ENCODE measurements at places on chromosomes 4 and X.

DNA sequence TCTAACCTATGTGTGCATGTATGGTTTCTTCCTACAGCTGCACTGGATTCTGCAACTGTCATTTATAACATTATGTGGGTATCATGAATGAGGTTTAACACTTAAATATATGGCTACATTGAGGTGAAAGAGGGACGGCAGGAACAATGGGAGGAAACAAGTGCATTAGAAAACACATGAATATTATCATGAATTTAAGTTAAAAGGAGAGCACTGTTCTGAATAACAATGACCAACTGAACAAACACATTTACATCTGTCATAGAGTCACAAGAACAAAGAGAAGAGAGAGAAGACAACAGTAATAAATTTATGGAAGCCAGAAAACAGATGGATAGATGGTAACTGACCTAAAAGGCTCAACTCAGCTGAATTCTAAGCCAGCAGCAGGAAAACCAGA lies 527.1 kb upstream of the DIPK2B start:
- no peak for DNase-seq

DNA sequence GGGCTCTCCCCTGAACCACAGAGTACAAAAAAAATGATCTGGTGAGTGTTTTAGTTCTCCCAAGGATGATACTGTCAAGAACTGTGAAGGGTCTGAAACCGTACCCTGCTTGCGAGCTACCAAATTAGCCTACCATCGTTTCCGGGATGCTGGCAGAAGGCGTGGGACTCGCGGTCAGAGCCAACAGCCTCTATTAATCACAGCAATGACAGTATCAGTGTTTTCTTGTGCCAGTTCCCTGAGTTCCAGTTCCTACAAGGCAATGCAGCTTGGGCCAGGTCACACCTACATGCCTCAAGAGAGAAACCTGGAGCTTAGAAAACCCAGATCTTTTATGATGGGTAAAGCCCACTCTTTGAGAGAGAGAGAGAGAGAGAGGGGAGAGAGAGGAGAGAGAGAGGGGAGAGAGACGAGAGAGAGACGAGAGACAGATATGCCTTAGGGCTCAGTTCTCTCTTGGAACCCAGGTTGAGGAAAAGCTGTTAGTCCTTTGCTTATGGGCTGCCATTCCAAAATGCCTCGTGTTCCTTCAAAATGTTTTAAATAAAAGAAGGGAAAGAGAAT lies 327.8 kb downstream of the ARHGAP10 start:
- no peak for DNase-seq

GRCh38 chr4:12902735-12903134 lies 581.4 kb downstream of the RAB28 start:
- DNase-seq = no peak

- no peak for DNase-seq
These were observed 809.0 kb downstream of the FAT4 start for GRCh38 chr4:126123611-126124325.

GRCh38 chr4:112938461-112939058 lies 110.9 kb upstream of the ANK2 start:
- DNase-seq = no peak

GRCh38 chr4:96952610-96953009 lies 1112.7 kb downstream of the PDHA2 start:
- DNase-seq = no peak

DNA sequence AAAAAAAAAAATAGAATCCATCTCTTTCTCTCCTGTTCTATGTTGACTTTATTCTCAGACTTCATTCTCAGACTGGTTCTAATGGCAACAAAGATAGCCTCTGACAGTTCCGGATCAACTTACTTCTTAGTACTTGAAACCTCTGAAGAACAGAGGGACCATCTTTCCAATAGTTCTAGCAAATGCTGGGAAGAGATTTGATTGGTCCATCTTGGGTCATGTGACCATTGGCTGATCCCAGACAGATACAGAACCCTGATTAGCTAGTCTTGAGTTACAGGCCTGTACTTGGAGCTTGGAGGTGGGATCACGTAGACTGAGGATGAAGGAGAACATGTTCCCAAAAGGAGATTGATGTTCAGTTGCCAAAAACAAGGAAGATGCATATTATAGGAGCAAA lies 66.9 kb upstream of the STIM2 start:
- DNase-seq = no peak

GRCh38 chrX:18721683-18722499 lies 14.4 kb downstream of the PPEF1 start:
- no peak for DNase-seq

DNA sequence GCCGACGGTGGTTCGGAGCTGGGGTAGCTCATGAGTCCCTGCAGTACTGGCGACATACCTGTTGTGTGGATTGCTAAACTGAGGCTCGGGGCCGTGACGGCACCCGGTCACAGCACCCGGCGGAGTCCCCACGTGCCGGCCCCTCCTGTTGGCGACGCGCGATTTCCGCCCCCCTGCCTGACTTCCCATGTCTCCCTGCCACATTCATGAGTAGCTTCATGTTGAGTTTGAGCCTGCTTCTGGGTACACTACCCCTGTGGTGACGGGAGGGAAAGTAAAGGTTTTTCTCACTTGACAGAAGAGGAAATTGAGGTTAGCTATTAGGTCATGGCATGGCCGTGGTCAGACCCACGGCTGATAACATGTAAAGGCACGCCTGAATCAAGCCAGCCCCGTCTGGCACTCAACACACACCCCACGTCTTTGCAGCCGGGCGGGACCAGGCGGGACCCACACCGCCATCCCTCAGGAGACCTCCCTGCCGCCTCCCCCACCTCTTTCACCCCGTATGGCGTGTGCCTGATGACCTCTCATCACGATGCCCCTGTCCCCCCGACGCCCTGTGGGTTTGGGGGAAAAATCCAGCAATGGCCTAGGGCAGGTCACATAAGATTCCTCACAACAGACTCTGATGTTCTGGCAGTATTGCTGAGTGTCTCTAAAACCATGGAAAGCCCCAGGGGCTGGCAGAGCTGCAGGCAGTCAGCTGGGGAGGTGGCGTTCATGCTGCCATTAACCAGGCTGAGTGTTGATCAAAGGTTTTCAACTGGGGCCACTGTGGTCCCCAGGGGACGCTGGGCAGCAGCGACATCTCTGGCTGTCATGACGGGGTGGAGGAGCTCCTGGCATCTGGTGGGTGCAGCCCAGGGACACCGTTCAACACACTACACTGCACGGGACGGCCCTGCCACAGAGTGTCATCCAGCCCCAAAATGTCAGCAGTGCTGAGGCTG lies 29.2 kb downstream of the P2RY8 start:
- DNase-seq = no peak

GRCh38 chr4:124708517-124709300 lies 3.8 kb downstream of the ANKRD50 start:
- DNase-seq = no peak

DNA sequence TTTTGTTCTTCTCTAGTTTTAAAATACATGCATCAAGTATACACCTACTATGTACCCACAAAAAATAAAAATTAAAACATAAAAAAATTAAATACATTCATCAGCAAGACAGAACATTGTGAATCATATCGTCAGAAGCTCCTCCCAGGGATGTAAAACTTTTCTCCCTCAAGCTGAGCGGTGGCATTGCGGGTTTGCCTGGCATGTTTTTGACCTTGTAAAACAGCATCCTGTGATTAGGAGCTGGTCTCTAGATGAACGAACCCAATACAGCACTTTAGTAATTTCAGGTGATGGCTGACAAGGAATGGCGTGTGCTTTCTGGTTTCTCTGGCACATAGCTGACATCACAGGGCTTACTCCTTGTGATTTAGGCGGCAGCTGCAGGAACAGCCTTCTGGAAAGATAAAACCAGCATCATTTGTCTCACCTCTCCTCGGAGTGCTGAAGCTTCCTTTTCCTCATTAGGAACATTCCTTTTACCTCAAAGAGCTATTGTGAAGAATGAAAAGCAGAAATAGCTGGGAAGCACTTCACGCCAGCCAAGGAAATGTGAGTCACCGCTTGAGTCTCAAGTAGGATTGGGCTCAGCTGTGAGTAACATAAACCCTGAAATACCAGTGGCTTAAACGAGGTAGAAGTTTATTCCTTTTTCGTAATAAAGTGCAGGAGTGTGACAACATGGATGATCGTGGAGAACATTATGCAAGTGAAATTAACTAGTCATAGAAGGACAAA lies 44.3 kb downstream of the NYX start:
- DNase-seq = no peak

DNA sequence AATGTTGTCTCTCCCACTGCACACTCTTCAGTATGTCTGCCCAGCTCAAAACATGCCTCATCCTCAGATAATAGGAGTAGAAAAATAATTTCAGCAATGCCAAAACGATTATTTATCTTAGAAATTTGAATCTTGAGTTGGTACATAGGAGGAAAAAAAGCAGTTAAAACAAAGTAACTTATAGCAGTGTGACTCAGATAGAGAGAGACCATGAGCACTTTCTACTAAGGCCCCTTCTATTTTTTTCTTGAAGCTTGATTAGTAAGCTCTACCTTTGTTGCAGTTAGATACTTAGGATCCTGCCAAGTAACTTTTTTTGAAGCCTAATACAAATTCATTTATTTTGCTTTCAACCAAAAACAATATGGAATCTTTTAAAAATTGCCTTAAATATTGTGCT lies 212.3 kb downstream of the MAD2L1 start:
- no peak for DNase-seq

GRCh38 chrX:136847874-136848273 lies 32.7 kb downstream of the RBMX start:
- DNase-seq = no peak

GRCh38 chr4:74258963-74259362 lies 49.3 kb upstream of the EPGN start:
- DNase-seq = no peak

DNA sequence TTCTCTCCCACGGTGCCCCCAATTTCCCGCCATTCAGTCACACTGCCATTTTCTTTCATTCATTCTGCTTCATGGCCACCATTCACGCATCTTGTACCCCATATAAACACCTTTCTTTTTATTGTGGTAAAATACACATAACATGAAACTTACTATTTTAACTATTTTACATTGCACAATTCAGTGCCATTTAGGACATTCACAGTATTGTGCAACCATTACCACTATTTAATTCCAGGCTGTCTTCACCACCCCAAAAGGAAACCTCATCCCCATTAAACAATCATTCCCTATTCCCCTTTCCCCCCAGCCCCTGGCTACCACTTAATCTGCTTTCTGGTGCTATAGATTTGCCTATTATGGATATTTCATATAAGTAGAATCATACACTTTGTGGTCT lies 15.9 kb downstream of the SPACA5 start:
- no peak for DNase-seq

GRCh38 chr4:158682066-158682465 lies 10.0 kb downstream of the ETFDH start:
- DNase-seq = no peak

GRCh38 chr4:84767168-84767567 lies 184.2 kb downstream of the CDS1 start:
- no peak for DNase-seq

DNA sequence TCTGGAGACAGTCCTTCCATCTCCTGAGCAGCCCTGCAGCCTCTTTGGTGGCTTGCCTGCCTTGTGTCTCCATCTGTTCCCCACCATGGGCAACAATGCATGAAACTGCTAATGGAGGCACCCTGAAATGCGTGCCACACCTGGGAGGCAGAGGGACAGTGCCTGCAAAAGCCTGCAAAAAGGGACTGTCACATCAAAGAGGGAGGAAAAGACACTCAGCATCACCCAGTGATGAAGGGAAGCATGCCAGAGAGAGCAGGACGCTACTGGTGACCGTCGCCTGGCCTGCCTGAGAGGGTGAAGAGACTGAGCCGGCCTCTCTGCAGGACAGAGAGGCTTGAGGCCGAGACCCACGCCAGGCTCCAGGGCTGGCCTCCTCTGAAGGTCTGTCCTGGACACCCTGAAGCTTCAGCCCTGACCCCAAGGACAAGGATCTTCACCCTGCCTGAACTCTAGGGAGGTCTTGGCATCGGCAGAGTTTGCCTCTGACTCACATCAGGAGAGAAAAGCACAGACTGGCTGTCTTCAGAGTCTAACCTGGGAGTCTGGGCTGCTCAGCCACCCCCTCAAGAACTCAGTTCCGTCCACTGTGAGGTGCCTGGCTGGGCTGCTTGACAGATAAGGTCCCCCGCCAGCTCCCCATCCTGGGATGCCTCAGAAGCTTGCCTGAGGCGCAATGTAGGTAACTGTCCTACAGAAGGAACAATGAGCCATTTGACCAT lies 8.1 kb downstream of the ACSL1 start:
- no peak for DNase-seq

- DNase-seq = no peak
These were observed 29.8 kb downstream of the FAM149A start for GRCh38 chr4:186134257-186134656.

DNA sequence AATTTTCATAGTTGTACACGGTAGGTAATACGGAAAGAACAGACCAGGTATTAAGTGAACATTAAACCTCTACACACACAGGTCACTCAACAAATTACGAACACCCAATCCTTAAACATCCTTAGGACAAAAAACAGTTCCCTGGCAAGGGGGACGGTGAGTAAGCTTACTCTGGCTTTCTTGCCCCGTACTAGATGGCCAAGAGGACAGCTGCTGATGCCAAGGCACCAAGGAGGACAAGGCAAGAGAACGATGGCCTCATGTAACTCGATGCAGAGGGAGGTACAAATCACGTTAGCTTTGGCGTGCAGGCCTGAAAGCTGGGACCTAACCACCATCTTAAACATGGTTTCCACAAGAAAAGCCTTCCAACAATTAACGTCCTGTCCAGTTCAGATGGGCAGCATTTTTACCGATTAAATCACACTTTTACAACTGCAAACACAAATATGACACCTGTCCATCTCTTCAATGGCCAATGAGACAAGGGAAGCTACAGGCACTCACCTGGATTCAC lies 23.7 kb downstream of the FAT1 start:
- no peak for DNase-seq

Data from BE2C (cell line).